ENCODE measurements at places on chromosomes 4 and X.

DNA sequence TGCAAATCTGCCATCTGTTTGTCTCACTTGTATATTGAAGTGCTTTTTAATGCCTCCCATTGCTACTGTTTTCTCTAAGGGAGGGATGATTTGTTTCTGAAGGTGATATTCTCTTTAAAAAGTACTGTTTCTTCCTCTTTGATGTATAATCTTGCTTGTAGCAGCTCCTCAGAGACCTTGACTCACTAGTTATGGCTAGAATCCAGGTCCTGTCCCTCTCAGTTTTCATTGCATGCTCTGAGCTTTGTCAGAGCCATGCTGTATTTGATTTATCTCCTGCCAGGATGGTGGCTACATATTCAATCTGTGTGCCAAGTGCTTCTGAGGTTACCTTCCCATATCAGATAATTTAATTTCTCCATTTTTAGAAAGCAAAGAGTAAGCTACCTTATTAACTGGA is 56.0 kb downstream of the GLUD2 start:
- no peak for DNase-seq
- H3K4me3 ChIP-seq, result no peak overlapping the region
- H3K27me3 ChIP-seq, result no peaks in the 10 kb centered on the region
- no peak overlapping the region for H3K27ac ChIP-seq
- no peaks in the 10 kb centered on the region for H3K36me3 ChIP-seq

DNA sequence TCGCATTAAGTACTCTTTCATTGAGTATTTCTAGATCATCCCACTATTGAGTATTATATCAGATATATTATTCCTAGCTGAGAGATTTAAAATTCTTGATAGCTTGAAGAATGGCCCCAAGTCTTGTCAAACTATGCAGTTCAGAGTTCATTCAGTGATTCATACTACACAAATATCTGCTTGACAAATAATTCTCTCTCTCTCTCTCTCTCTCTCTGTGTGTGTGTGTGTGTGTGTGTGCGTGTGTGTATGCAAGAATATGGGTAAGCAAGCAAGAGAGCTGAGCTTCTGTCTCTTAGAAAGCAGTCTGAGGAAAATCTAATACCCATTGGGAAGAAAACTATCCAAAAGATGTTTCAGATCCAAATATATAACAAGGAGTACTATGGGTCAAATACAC is 142.0 kb downstream of the SLC10A7 start:
- no peaks in the 10 kb centered on the region for H3K27me3 ChIP-seq
- no peak overlapping the region for H3K4me3 ChIP-seq
- peak; percentile 9 for DNase-seq
- H3K4me1 ChIP-seq, result no peaks in the 10 kb centered on the region
- H3K27ac ChIP-seq, result no peak overlapping the region

GRCh38 chr4:55083735-55084134 is 41.7 kb downstream of the KDR start:
- peaks cover 26% of the 10 kb centered on the region for H3K27me3 ChIP-seq
- H3K4me1 ChIP-seq, result no peaks in the 10 kb centered on the region
- H3K27ac ChIP-seq, result no peak overlapping the region
- no peaks in the 10 kb centered on the region for H3K36me3 ChIP-seq
- no peak overlapping the region for H3K4me3 ChIP-seq

GRCh38 chr4:184420881-184421416 is 53.4 kb downstream of the IRF2 start:
- H3K27me3 ChIP-seq, result no peaks in the 10 kb centered on the region
- H3K4me1 ChIP-seq, result peaks cover 6% of the 10 kb centered on the region
- no peak overlapping the region for H3K4me3 ChIP-seq
- no peak overlapping the region for H3K27ac ChIP-seq

GRCh38 chr4:168101026-168101425 is 8.7 kb downstream of the ANXA10 start:
- no peak overlapping the region for H3K27ac ChIP-seq
- no peaks in the 10 kb centered on the region for H3K4me1 ChIP-seq
- H3K36me3 ChIP-seq, result no peaks in the 10 kb centered on the region
- no peaks in the 10 kb centered on the region for H3K27me3 ChIP-seq
- DNase-seq, result no peak

- no peaks in the 10 kb centered on the region for H3K27me3 ChIP-seq
- peak overlapping the region; percentile 77 for H3K27ac ChIP-seq
- H3K4me3 ChIP-seq, result no peak overlapping the region
- peaks cover 16% of the 10 kb centered on the region for H3K4me1 ChIP-seq
- DNase-seq, result peak; percentile 65
- H3K36me3 ChIP-seq, result no peaks in the 10 kb centered on the region
Observed at GRCh38 chr4:140091305-140091704, 62.7 kb downstream of the MAML3 start.

DNA sequence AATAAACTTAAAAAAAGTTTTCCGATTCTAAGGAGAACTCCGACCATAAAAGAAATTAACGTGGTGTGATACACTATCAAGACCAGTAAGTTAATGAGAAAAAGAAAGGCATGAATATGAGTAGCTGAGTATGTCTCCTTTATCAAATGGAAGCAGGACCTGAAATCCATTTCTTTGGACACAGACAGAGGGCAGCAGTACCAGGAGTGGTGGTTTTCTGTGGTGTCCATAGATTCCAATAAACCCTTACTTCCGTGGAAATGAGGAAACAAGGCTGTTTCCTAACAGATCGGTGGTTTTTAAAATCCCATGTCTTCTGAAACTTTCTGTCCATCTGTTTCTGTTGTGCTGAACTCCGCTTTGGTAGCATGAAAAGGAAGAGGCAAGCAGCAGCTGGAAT is 128.5 kb upstream of the TSPAN5 start:
- H3K36me3 ChIP-seq, result no peaks in the 10 kb centered on the region
- no peak overlapping the region for H3K27ac ChIP-seq
- no peaks in the 10 kb centered on the region for H3K4me1 ChIP-seq
- no peak overlapping the region for H3K4me3 ChIP-seq
- peak; percentile 8 for DNase-seq
- peaks cover 17% of the 10 kb centered on the region for H3K27me3 ChIP-seq

DNA sequence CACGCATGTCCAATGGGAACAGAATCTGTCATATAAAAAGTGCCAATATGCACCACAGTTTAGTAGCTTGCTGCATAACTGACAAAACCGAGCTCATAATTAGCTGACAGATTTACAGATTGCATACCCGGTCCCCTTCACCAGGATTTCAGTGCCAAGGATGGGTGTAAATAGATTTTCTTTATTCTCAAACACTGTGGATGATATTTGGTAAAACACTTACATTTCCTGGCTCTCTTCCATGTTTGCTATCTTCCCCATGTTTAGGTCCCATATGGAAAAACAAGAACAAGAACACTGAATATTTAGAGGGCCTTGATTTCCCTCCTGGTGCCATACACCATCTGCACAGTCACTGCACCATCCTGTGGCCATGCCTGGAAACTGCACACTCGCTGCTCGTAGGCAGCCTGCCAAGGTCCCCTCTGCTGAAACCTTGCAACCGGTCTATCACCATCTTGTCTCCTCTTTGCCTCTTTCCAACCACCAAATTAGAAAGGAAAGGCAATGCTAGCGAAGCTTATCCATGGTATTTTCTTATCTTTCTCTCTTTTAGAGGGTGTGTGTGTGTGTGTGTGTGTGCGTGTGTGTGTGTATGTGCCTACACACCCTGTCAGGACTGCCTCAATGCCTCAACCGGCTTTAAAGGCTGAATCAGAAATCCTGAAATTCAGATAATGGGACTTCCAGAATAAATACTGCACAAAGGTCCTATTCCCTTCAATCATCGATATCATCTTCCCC is 124.2 kb upstream of the MBNL3 start:
- no peaks in the 10 kb centered on the region for H3K36me3 ChIP-seq
- H3K27ac ChIP-seq, result no peak overlapping the region
- H3K4me3 ChIP-seq, result no peak overlapping the region

GRCh38 chrX:1163231-1163630 is 49.2 kb downstream of the CRLF2 start:
- no peak for DNase-seq
- no peaks in the 10 kb centered on the region for H3K27me3 ChIP-seq

- no peak for DNase-seq
- peaks cover 80% of the 10 kb centered on the region for H3K36me3 ChIP-seq
- no peak overlapping the region for H3K27ac ChIP-seq
- no peak overlapping the region for H3K4me3 ChIP-seq
- no peaks in the 10 kb centered on the region for H3K27me3 ChIP-seq
- H3K4me1 ChIP-seq, result no peaks in the 10 kb centered on the region
Observed at GRCh38 chrX:1423215-1423614, 29.5 kb downstream of the ASMTL start.

DNA sequence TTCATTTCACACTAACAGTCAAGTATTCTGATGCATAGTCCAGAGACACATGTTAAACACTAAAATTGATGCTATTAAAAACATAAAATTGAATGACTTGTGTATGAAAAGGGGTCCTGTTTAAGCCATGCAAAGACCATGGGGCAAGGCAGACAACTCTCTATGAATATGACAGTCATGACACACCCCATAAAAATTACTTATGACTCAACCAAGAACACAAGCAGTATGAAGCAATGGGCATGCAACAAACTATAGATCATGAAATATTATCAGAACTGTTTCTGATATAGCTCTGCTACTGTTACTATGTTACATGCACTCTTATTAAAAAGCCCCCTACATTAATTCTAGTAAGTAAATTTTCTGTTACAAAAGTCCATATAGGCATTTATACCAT is 57.5 kb upstream of the ZCCHC13 start:
- H3K27me3 ChIP-seq, result no peaks in the 10 kb centered on the region
- no peak overlapping the region for H3K4me3 ChIP-seq
- peaks cover 3% of the 10 kb centered on the region for H3K4me1 ChIP-seq
- H3K36me3 ChIP-seq, result peaks cover 6% of the 10 kb centered on the region
- DNase-seq, result peak; percentile 26

GRCh38 chr4:8141935-8142334 is 16.7 kb downstream of the ABLIM2 start:
- H3K27ac ChIP-seq, result no peak overlapping the region
- H3K36me3 ChIP-seq, result no peaks in the 10 kb centered on the region
- peaks cover 2% of the 10 kb centered on the region for H3K4me1 ChIP-seq
- H3K4me3 ChIP-seq, result no peak overlapping the region
- H3K27me3 ChIP-seq, result peaks cover 63% of the 10 kb centered on the region
- no peak for DNase-seq

- H3K4me1 ChIP-seq, result no peaks in the 10 kb centered on the region
- H3K27ac ChIP-seq, result no peak overlapping the region
- DNase-seq, result no peak
- no peaks in the 10 kb centered on the region for H3K27me3 ChIP-seq
Observed at GRCh38 chrX:70279081-70279480, 2.9 kb upstream of the RAB41 start.

DNA sequence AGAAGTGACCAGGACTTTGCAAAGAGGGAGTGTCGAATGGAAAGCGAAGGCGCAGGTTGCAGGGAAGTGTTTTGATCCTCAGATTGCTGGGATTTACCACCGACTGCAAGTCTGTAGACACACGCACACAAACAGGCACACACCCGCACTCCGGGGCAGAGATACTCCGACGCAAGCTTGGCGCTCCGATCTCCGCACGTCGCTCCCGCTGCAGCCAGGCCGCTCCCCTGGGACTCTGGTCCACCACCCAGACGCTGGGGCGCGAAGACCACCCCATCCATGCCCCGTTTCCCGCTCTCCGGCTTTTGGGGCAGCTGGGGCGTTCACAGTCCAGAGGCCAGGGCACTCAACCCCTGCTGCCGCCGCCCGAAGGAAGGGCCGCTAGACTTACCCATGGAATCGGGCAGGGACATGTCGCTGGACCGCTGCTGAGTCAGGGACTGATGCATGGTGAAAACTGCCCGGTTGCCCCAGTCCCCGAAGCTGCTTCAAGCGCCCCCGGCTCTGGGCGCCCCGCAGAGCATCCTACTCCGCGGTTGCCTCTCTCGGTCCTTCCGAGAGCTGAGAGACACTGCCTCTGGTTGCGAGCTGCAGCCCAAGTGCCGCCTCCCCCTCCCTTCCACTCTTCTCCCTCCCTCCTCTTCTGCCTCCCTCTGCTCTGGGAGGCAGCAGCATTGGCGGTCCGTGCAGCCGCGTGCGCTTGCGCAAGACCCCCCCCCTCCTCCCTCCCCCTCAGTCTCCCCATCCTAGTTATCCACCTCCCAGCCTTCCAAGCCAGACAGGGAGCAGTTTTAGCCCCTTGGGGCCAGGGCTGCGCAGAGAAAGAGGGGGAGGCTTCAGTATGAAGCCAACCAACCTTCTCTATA is at the start of gene TMEM255A:
TSS of gene TMEM255A (minus strand) at position 601 of the 866 bp plus-strand sequence. CDS start at position 449, 152 bp downstream.
- H3K27me3 ChIP-seq, result peaks cover 77% of the 10 kb centered on the region
- H3K27ac ChIP-seq, result no peak within 1 kb of the TSS
- no peak for DNase-seq
- H3K36me3 ChIP-seq, result no peaks in the 10 kb centered on the region

- H3K36me3 ChIP-seq, result no peaks in the 10 kb centered on the region
- DNase-seq, result no peak
- no peaks in the 10 kb centered on the region for H3K27me3 ChIP-seq
- H3K4me1 ChIP-seq, result no peaks in the 10 kb centered on the region
Observed at GRCh38 chr4:26892480-26893150, 32.0 kb downstream of the STIM2 start.

DNA sequence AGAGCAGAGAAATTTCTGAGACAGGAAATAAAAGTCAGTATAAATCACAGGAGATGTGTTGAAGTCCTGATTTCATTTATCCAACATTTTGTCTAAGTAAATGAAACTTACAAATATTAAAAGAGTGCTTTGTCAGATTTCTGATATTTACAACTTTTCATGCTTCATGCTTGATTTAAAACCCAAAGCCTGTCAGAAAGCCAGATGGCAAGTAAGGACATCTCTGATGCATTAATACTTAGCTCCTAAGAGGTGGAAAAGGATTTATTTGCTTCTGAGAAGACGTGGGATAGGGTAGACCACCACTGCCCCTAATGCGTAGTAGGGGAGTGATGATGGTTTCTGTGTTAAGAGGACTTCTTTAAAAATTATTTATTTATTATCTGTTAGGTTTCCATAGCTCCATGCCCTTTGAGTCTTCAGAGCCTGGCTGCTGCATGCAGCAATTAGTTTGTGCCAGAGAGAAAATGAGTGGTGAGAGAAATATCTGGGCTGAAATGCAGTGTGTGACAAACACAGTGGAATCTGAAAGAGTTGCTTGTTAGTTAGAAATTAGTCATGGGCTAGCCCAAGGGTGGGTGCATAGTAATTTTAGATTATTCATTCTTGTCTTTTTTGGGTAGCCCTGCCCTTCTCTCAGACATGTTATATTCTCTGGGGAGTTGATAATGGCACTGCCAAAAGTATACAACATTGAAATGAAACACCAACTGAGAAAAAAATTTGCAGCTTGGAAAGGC is 333.8 kb downstream of the C4orf33 start:
- no peaks in the 10 kb centered on the region for H3K4me1 ChIP-seq
- no peaks in the 10 kb centered on the region for H3K27me3 ChIP-seq
- DNase-seq, result no peak
- no peaks in the 10 kb centered on the region for H3K36me3 ChIP-seq

- DNase-seq, result peak; percentile 48
- peak within 1 kb of the TSS; percentile 76 for H3K4me3 ChIP-seq
- no peaks in the 10 kb centered on the region for H3K36me3 ChIP-seq
- peaks cover 2% of the 10 kb centered on the region for H3K4me1 ChIP-seq
- H3K27me3 ChIP-seq, result no peaks in the 10 kb centered on the region
- no peak within 1 kb of the TSS for H3K27ac ChIP-seq
Observed at GRCh38 chr4:157075811-157076577, at the start of gene GLRB. TSS of gene GLRB (plus strand) at chr4:157076150. CDS start at chr4:157078025, 1,875 bp downstream.

Data from mesenchymal stem cell (in vitro differentiated cells and primary cell).